ENCODE measurements at places on chromosomes 6 and 20.
A peak's percentile ranks its signal among the peaks of the same experiment; 100 is the strongest.

DNA sequence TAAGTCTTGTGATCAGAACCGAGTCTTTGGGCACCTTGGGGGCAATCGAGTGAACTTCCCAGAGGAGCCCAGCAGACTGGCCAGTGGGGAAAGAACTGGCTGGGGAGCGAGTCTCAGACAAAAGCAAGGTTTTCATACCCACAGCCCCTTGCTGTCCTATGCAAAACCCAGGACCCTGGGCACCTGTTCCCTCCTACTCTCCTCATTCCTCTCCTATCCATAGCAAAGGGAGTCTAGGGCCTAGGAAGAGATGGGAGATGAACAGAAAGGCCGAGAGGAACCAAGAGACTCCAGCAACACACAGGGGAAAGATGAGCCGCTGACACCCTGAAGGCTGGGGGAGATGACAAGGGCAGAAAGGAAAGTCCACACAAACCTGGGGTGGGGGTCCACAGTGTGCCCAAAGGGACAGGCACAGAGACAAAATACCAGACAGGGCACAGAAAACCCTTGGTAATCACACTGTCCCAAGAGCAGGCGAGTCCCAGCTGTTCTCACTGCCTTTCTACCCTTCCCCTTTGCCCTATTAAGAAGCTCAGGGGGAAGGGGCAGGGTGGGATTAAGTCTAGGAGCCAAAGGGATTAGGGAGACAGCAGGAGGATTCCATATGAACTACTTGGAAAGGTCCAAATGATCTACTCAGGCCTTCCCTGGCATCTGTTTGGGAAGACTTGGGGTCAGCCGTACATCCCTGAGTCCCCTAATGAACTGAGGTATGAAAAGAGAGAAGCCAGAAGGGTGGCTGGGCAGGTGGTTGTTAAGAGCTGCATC, 6.5 kb downstream of the PPP1R18 start:
- no peak for DNase-seq

DNA sequence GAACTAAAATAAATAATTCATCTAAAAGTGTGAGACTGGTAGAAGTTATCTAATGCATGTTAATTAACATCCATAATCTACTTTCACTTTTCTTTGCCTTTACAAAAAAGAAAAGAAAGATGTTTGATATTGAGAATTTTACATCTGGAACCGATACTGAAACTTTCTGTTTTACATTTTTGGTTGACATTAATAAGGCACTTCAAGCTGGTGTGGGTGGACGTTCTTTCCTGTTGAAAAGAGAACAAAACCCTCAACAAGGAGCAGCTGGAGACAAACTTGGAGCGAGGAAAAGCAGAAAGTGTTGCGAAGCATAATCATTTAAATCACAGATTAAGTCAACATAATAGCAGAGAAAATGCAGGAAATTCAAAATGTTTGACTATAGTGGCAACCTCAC, 575.2 kb upstream of the ADGRB3 start:
- no peak for DNase-seq

GRCh38 chr20:31705598-31706597, 16.8 kb downstream of the BCL2L1 start:
- no peak for DNase-seq

- DNase-seq = no peak
Measured at GRCh38 chr6:146950351-146950835, 253.8 kb upstream of the STXBP5 start.

GRCh38 chr6:154558984-154559383, 48.5 kb upstream of the CNKSR3 start:
- no peak for DNase-seq

DNA sequence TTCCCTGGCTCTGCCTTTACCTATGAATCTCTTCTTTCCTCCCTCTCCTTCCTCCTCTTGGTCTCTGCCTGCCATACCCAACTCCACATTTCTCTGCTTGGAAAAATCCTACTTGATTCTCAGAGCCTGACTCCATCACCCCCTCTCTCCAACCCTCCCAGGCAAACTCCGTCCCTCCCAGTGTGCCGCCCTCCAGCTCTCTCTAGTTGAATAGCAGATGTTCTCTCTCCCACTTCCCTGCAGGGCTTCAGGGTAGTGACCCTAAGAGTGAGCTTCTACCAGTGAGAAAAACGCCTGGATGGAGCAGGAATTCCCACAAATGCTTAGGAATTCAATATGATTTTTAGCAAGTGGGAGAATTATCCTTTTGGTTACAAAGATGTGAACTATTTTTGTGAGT, 141.6 kb downstream of the MTHFD1L start:
- DNase-seq = no peak

- peak; percentile 25 for DNase-seq
Measured at GRCh38 chr20:23441850-23442313, 2.4 kb downstream of the CSTL1 start.

GRCh38 chr6:144335311-144335861, 50.3 kb downstream of the UTRN start:
- no peak for DNase-seq

- DNase-seq = no peak
Measured at GRCh38 chr20:51609251-51609650, 66.7 kb upstream of the NFATC2 start.

DNA sequence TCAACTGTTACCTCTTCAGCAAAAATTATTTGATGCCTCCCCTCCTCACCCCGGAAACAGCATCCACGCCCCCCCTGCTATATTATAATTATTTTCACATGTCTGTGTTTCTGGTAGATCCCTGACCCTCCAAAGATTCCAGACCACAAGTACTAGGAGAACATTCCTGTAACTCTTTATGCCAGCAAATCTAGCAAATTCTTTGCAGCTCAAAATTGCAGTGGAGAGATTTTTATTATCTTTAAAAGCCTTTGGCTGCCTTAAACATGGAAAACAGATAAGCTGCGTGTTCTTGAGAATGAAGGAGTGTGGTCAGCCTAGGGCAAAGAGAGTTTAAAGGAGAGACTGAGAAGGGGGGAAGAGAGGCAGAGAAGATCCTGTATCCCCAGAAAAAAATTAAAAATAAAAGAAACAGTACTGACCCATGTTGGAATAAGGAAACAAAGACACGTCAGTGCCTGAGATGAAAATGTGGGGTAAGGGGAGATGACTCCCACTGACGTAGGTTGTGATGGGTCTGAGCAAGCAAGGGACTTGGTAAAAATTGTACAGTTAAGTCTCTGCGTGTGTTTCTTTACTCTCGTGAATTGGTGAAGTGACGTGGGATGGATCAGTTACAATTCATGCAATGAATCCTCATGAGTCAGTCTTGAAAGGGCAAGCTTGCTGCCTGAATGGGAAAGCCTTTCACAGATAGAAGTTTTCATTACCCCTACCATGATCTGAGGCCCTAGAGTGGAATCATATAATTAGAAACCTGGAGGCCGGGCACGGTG, 8.3 kb downstream of the ID4 start:
- no peak for DNase-seq

DNA sequence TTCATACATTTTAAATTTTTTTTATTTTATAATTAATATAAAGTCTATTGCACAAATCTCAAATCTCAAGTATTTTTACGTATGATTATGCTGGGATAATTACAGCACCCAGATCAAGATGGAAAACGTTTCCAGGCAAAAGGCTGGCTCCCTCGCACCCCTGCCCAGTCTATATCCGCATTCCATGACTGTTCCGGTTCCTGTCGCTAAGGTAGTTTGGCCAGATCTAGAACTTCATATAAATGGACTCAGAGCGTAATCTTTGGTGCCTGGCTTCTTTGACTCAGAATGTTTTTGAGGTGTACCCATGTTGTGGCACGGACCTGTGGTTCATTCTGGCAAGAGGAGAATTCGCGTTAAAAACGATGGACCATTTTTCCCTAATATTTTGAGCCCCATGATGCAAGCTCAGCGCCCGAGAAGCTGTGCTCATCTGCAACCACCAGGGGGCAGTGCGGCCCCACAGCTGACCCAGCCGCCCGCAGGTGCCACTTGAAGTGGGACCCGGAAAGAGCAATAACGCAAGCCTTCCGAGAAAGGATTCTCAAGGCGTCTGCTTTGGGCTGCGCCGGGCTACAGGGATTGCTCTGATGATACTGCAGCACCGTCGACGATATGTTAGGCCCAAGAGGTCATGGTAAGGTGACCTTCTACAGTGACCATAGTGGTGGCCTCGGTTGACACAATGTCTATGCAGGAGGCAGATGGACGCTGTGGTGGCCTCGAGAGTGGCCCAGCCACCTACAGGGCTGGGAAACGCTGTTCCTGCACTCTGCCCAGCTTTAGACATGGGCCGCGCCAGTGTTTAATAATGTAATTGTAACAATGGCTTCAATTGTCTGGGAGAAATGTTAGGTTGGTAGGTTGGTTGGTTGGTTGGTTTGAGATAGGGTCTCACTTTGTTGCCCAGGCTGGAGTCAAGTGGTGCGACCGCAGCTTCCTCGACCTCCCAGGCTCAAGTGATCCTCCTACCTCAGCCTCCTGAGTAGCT, 160.1 kb downstream of the ZMYND8 start:
- peak; percentile 36 for DNase-seq

DNA sequence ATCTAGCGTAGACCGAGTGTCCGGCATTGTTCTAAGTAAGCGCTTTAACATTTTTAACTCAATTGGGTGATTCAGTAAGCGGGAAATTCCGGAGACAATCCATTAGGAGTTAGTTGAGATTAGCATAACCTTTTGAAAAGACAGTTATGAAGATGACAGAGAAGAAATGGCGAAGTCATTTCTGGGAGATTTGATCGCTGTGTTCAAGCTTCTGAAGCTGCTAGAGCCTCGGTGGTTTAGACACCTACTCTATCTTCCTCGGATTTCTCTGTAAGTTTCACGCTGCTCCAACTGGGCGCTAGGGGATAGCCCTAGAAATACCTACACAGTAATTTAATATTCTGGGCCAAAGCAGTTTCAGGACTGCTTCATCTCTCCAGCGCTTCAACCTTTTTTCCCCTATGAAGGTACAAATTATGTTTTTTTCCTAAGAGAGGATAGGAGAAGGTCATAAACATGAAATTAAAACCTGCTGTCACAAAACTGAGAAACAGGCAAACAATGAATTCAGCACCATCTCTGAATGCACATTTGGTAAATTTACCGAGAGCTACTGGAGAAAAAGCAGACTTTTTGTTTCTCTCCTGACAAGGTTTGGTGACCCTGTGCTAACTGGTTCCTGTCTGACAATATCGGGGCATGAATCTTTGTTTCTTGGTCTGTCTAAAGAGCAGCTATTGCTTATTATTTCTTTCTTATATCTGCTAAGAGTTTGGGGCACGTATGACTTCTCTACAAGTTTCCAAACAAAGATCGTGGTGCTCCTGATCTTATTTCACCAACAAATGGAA, 22.4 kb downstream of the ZNF311 start:
- DNase-seq = no peak

DNA sequence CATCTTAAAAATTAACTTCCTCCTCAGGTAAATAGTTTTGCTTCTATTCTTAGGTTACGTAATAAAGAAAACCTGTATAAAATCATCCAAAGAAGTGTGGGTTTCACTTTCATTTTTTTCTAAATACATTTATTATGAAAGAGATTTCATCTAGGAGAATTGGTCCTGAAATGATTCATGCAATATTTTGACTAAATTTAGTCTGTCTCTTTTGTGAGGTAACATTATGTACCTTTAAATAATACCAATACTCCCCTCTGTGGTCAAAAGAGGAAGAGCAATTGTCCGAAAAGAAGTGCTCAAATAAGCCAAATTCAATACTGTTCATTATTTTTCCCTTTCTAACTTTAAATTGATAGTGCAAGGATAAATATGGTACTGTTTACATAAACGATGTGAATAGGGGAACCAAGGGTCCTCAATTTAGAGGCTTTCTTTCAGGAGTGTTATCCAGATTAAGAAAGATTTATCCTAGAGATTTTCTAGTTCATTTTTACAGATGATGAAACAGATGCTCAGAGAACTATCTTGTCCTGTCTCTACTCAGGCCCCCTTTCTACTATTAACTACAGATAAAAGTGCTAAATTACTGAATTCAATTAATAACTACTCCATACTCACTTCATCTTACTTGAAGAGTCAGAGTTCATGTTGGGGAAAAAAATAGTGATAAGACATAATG, 26.2 kb downstream of the CYP39A1 start:
- DNase-seq = no peak

GRCh38 chr20:51431321-51431720, 111.2 kb downstream of the NFATC2 start:
- no peak for DNase-seq

DNA sequence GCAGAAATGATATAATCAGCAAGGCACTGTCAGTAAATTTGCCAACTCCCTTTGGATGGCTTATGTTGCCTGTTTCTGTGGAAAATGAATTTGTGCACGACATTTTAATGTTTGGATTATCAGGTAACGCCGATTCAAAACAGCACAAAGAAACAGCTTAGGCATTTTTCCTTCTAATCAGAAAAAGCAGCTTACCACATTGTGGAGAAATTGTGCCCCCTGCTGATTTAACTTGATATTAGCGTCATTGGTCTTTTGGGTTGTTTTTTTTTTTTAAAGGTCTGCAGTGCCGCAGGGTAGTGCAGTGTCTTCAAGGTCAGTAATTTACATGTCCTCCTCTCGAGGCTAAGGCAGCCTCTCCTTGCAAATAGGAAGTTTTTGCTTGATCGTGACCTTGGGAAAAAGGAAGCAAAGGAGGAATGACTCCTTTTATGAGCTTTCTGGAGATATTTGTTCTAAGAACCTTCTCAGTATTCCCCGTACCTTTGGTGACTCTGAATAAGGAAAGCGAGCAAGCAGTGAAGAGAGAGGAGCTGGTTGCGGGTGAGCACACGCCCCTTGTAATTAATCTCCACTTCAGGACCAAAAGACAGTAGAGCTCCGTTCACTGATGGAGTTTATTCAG, 79.1 kb downstream of the ELOVL4 start:
- no peak for DNase-seq

DNA sequence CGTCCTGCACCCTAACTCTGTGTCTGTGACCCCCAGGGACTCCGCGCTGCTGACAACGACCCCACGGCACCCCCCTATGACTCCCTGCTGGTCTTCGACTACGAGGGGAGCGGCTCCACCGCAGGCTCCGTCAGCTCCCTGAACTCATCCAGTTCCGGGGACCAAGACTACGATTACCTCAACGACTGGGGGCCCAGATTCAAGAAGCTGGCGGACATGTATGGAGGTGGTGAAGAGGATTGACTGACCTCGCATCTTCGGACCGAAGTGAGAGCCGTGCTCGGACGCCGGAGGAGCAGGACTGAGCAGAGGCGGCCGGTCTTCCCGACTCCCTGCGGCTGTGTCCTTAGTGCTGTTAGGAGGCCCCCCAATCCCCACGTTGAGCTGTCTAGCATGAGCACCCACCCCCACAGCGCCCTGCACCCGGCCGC, 129.0 kb downstream of the TAF4 start:
- no peak for DNase-seq

Measured in stimulated activated CD8-positive, alpha-beta memory T cell treated with anti-CD3 and anti-CD28 coated beads, Interleukin-7, amount 100 ng/mL, for 4 hours (primary cell).